ENCODE measurements at places on chromosomes 6 and 20. TPM values are rescaled to one million over a fixed set of nuclear protein-coding genes. Genes with fewer than 3 reads are reported as not detected.

The MYCT1 gene
- 0.06 TPM for total RNA-seq

- peak; percentile 63 for DNase-seq
These were observed 11.4 kb downstream of the GPX5 start for GRCh38 chr6:28537065-28537464.

GRCh38 chr6:77326029-77326428 is 137.3 kb downstream of the HTR1B start:
- DNase-seq: no peak

- DNase-seq: peak; percentile 57
These were observed 176.2 kb upstream of the SASH1 start for GRCh38 chr6:148166339-148166968.

The ARMH2 gene
- not detected for total RNA-seq

DNA sequence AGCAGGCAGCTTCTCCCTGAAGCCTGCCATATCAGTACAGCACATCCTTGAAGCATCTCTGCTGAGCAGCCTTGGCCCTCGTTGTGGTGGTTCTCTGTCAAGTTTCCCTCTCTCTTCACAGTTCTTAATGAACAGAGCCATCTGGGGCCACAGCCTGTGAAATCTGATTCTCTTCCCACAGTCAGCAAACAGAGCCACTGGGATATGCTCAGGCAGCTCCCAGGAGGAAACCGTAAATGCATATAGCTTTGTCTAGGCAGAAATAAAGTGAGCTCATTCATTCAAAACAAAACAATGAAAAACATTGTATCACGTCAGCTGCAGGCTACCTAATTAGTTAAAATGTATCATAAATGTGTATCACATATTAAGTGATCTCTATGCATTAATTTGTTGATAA is 80.3 kb downstream of the TBC1D7 start:
- peak; percentile 29 for DNase-seq

The MLIP gene
- not detected for total RNA-seq

DNA sequence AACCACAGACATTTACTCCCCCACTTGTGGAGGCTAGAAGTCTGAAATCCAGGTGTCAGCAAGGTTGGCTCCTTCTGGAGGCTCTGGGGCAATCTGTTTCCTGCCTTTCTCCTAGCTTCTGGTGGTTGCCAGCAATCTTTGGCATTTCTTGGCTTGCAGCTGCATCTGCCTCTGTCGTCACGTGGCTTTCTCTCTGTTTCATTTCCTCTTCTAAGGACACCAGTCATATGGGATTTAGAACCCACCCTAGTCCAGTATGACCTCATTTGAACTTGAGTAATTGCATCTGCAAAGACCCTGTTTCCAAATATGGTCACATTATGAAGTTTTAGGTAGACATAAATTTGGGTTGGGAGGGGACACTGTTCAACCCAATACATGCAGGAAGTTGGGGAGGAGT is 56.2 kb upstream of the EPB41L1 start:
- peak; percentile 54 for DNase-seq

GRCh38 chr6:158633127-158633526 is 11.4 kb downstream of the DYNLT1 start:
- no peak for DNase-seq

- no peak for DNase-seq
These were observed 53.2 kb upstream of the IFNGR1 start for GRCh38 chr6:137272403-137272802.

The MAP3K5 gene
- total RNA-seq: 3.4 TPM

- no peak for DNase-seq
These were observed 18.9 kb downstream of the ENTPD6 start for GRCh38 chr20:25214426-25214790.

The CHMP4B gene
- 38.5 TPM for total RNA-seq

The PDYN gene
- not detected for total RNA-seq
